ENCODE measurements at places on chromosomes 6 and 20. TPM values are rescaled to one million over a fixed set of nuclear protein-coding genes. Genes with fewer than 3 reads are reported as not detected.

HLA-DRB5 gene
- total RNA-seq, result 14.3 TPM

HLA-DOA gene
- 1.8 TPM for total RNA-seq

CD109 gene
- total RNA-seq, result 9.1 TPM

HRH3 gene
- not detected for total RNA-seq

COL11A2 gene
- total RNA-seq, result 1.3 TPM

CDH4 gene
- total RNA-seq, result 0.05 TPM

ARMH2 gene
- not detected for total RNA-seq

C6orf141 gene
- total RNA-seq, result 0.41 TPM

DZANK1 gene
- total RNA-seq, result 0.60 TPM

MYL9 gene
- 1,345 TPM for total RNA-seq

APOBEC2 gene
- 219 TPM for total RNA-seq

RBPJL gene
- not detected for total RNA-seq

RIMS1 gene
- total RNA-seq, result 0.93 TPM

GRCh38 chr6:23368557-23368956, 757.5 kb upstream of the NRSN1 start:
- H3K4me1 ChIP-seq, result no peaks in the 10 kb centered on the region
- H3K36me3 ChIP-seq, result no peaks in the 10 kb centered on the region
- no peak overlapping the region for H3K4me3 ChIP-seq
- no peak overlapping the region for H3K27ac ChIP-seq
- H3K27me3 ChIP-seq, result no peaks in the 10 kb centered on the region

- DNase-seq, result peak; percentile 70
- peak overlapping the region; percentile 87 for H3K27ac ChIP-seq
- H3K4me1 ChIP-seq, result peaks cover 49% of the 10 kb centered on the region
- H3K4me3 ChIP-seq, result peak overlapping the region; percentile 48
These were observed 147.8 kb downstream of the PHACTR3 start for GRCh38 chr20:59752101-59752586.

DNA sequence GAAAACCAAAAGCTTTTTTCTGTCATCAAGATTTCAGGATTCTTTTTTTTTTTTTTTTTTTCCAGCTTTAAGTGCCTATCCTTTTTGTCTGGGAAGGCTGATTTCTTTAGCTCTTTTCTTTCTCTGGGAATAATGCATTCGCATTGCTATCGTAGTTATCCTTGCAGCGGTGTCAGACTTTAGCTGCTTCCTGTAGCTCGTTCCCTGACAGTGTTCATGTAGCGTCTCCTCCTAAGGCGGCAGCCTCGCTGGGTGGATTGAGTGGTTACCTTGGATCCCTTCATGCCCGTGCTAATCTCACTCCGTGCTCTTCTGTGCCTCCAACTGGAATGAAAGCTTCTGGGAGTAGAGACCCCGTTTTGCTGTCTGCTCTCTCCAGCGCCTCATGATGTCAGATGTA, 43.1 kb downstream of the UST start:
- no peaks in the 10 kb centered on the region for H3K36me3 ChIP-seq
- H3K27ac ChIP-seq, result no peak overlapping the region
- no peak for DNase-seq
- H3K4me3 ChIP-seq, result no peak overlapping the region

GRCh38 chr6:170238741-170239565, 51.9 kb downstream of the DLL1 start:
- peaks cover 1% of the 10 kb centered on the region for H3K4me1 ChIP-seq
- H3K4me3 ChIP-seq, result no peak overlapping the region
- no peak for DNase-seq
- H3K36me3 ChIP-seq, result no peaks in the 10 kb centered on the region

DNA sequence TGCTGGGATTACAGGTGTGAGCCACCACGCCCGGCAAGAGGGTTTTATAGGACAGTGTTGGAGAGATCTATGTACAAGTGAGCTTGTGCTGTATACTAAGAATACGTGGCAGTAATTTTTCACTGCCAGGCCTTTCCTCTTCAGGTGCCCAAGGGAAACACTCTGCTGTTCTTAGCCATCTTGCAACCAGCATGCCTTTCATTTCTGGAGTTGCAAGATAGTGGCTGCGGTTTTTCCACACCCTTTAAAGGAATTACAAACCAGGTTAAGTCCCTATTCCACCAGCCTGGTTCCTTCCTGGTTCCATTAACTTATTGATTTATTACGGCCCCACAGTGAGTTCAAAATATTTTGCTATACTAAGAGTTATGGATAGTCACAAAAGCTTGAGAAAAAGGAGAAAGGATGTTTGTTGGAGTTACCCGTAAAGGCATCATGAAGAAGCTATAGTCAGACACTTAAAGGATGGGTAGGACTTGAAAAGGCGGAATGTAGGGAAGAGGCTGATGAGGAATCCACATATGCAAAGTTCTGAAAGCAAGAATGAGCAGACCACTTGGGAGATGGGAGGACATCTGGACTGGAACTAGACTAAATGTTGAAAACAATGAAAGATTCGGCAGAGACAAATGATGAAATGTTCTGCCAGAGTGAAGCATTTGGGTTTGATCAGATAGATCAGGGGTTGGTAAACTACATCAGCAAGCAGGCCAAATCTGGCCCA, 61.4 kb upstream of the ASIP start:
- DNase-seq, result no peak
- no peak overlapping the region for H3K4me3 ChIP-seq
- no peaks in the 10 kb centered on the region for H3K36me3 ChIP-seq

- no peak for DNase-seq
- no peaks in the 10 kb centered on the region for H3K4me1 ChIP-seq
- H3K36me3 ChIP-seq, result no peaks in the 10 kb centered on the region
- no peaks in the 10 kb centered on the region for H3K27me3 ChIP-seq
- no peak overlapping the region for H3K27ac ChIP-seq
These were observed 443.8 kb upstream of the GJE1 start for GRCh38 chr6:141688916-141689315.

GRCh38 chr6:46012834-46013233, 2.8 kb downstream of the CLIC5 start:
- no peaks in the 10 kb centered on the region for H3K36me3 ChIP-seq
- no peak for DNase-seq
- peaks cover 77% of the 10 kb centered on the region for H3K4me1 ChIP-seq
- H3K4me3 ChIP-seq, result peak overlapping the region; percentile 79

DNA sequence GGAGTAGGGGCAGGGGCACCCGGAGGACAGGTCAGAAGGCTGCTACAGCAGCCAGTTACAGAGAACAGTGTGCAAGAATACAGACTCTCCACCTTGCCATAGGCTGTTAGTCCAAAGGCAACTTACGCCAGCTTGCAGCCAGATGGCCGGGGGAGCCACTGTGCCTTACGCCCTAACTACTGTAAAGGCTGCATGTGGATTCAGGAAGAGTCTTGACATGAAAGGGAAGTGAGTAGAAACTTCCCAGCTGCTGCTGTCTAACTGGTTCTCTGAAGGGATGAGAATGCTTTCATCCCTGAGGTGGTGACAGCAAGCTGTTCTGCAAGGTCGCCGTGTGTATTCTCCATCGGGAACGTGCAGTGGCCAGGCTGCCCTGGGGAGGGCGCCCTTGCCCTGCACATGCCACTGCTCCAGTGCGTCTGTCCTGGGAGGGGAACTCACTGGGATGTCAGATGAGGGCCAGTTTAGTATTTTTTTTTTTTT, 46.1 kb downstream of the LYRM4 start:
- H3K27me3 ChIP-seq, result no peaks in the 10 kb centered on the region
- peaks cover 45% of the 10 kb centered on the region for H3K4me1 ChIP-seq
- peak overlapping the region; percentile 42 for H3K27ac ChIP-seq
- no peaks in the 10 kb centered on the region for H3K36me3 ChIP-seq
- DNase-seq, result peak; percentile 48

GRCh38 chr6:46926481-46926880, 4.7 kb upstream of the ADGRF5 start:
- H3K4me3 ChIP-seq, result no peak overlapping the region
- peaks cover 43% of the 10 kb centered on the region for H3K4me1 ChIP-seq
- H3K27me3 ChIP-seq, result peaks cover 8% of the 10 kb centered on the region
- H3K27ac ChIP-seq, result peak overlapping the region; percentile 88
- no peak for DNase-seq
- no peaks in the 10 kb centered on the region for H3K36me3 ChIP-seq

DNA sequence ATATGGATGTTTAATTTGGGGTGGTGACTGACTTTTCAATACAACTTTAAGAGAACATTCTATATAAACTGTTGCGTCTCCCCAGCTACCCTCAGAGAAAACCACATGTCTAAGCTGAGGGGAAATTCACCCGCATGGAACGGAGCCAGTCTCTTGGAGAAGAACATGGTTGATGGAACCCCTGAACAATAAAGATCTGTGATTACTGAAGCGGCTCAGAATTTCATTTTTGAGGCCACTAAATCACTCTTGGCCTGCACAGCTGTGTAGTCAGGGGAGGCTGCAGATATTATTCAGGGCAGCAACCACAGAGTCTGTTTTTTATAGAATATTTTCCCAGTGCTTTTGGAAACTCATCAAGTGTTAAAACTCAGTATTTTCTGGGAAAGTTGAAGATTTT, 73.8 kb downstream of the EYA4 start:
- H3K4me1 ChIP-seq, result peaks cover 9% of the 10 kb centered on the region
- no peaks in the 10 kb centered on the region for H3K27me3 ChIP-seq
- no peaks in the 10 kb centered on the region for H3K36me3 ChIP-seq
- no peak overlapping the region for H3K27ac ChIP-seq
- H3K4me3 ChIP-seq, result no peak overlapping the region

DNA sequence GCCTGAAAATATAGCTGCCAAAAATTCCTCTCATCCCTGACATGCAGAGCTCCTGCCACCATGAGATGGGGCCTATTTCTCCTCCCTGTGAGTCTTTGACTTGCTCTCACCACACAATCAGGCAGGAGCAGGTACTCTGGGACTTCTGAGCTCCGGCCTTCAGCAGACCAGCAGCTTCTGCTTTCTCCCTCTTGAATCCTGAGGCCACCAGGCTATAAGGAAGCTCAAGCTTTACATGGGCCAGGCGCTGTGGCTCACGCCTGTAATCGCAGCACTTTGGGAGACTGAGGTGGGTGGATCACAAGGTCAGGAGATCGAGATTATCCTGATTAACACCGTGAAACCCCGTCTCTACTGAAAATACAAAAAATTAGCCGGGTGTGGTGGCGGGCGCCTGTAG, 238.7 kb upstream of the RREB1 start:
- no peak overlapping the region for H3K4me3 ChIP-seq
- no peaks in the 10 kb centered on the region for H3K27me3 ChIP-seq
- no peak overlapping the region for H3K27ac ChIP-seq
- no peaks in the 10 kb centered on the region for H3K36me3 ChIP-seq

- H3K4me3 ChIP-seq, result no peak overlapping the region
- peaks cover 32% of the 10 kb centered on the region for H3K4me1 ChIP-seq
- peak overlapping the region; percentile 13 for H3K27ac ChIP-seq
- H3K27me3 ChIP-seq, result no peaks in the 10 kb centered on the region
- DNase-seq, result no peak
- peaks cover 3% of the 10 kb centered on the region for H3K36me3 ChIP-seq
These were observed 25.1 kb downstream of the ACOT13 start for GRCh38 chr6:24692003-24692402.

DNA sequence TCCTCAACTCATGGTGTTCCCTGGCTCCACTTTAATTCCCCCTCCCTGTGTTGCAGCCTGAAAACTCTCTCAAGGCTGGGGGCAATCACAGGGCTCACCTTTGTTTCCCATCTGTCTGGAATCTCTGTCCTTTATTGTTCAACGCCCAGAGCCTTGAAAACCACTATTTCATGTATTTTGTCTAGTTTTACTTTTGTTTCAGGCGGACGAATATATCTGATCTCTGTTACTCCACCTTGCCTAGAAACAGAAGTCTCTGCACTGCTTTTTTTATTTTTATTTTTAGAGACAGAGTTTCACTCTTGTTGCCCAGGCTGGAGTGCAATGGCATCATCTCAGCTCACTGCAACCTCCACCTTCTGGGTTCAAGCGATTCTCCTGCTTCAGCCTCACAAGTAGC, 27.6 kb downstream of the PLAGL2 start:
- DNase-seq, result no peak
- H3K4me3 ChIP-seq, result no peak overlapping the region
- no peaks in the 10 kb centered on the region for H3K27me3 ChIP-seq
- no peaks in the 10 kb centered on the region for H3K4me1 ChIP-seq

GRCh38 chr20:58342104-58342945, 32.8 kb downstream of the RAB22A start:
- no peak for DNase-seq
- H3K36me3 ChIP-seq, result peaks cover 20% of the 10 kb centered on the region
- no peak overlapping the region for H3K27ac ChIP-seq
- no peaks in the 10 kb centered on the region for H3K27me3 ChIP-seq

- H3K27me3 ChIP-seq, result peaks cover 19% of the 10 kb centered on the region
- DNase-seq, result no peak
- H3K4me1 ChIP-seq, result peaks cover 5% of the 10 kb centered on the region
- H3K27ac ChIP-seq, result no peak overlapping the region
- no peaks in the 10 kb centered on the region for H3K36me3 ChIP-seq
- H3K4me3 ChIP-seq, result no peak overlapping the region
These were observed 114.4 kb downstream of the PHACTR3 start for GRCh38 chr20:59718751-59719150.

DNA sequence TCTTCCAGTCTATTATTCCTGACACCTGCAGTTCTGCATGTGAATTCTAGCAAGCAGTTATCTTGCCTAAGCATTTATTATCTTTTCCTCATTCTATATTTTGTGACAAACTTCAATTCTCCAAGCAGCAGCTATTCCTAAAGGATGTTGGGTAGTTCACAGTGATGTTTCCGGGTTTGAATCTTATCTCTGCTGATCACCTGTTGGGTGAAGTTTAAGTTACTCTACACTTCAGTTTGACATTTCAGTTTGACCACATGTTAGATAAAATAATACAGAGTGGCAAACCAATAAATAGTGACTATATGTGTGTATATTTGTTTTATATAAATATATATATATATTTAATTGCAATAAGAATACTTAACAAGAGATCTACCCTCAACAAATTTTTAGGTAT, 168.6 kb downstream of the ADGRG6 start:
- no peaks in the 10 kb centered on the region for H3K36me3 ChIP-seq
- no peaks in the 10 kb centered on the region for H3K4me1 ChIP-seq
- H3K27me3 ChIP-seq, result peaks cover 11% of the 10 kb centered on the region
- H3K4me3 ChIP-seq, result no peak overlapping the region
- no peak overlapping the region for H3K27ac ChIP-seq

DNA sequence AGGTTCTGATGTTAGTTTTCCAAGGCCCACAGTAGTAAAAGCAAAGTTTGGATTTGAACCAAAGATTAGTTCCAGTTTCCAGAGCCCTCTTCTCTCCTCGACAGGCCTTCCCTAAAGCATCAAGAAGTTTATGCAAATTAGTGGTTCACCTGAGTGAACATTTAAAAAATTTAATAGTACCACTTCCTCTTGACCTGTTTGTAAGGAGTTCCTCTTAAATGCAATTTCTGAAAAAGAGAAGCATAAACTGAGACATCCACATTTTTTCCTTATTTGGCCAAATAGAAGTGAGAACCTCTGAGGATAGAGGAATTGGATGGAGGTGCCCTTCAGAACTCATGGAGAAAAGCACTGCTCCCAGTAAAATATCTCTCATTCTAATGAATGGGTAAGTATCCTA, 1.2 kb upstream of the DSE start:
- H3K27ac ChIP-seq, result peak overlapping the region; percentile 91
- no peak for DNase-seq
- H3K4me3 ChIP-seq, result peak overlapping the region; percentile 94
- peaks cover 40% of the 10 kb centered on the region for H3K4me1 ChIP-seq
- H3K36me3 ChIP-seq, result no peaks in the 10 kb centered on the region

GRCh38 chr6:161228096-161228495, 45.8 kb downstream of the AGPAT4 start:
- no peak for DNase-seq

GRCh38 chr6:71724456-71725125, 161.8 kb upstream of the RIMS1 start:
- H3K4me3 ChIP-seq, result no peak overlapping the region
- H3K27ac ChIP-seq, result no peak overlapping the region
- peaks cover 5% of the 10 kb centered on the region for H3K4me1 ChIP-seq
- H3K36me3 ChIP-seq, result no peaks in the 10 kb centered on the region
- no peaks in the 10 kb centered on the region for H3K27me3 ChIP-seq
